ENCODE measurements at places on chromosomes 5 and 9.

DNA sequence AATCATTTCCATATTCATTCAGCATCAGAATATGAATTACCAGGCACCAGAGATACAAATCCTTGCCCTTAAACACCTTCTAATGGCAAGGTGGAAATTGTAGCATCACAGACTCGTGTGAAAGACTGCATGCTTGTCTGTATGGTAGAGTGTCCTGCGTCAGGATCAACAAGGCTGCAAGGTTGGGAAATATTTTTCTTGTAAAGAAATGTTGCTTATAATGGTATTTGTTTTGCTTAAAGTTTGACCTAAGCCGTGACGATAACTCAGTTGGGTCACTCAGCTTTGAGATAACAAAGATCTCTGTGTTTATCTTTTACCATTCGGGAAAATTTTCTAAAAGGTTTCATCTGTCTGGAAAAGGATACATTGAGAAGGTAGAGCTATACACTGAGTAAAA lies 87.6 kb downstream of the BASP1 start:
- no peak for DNase-seq

DNA sequence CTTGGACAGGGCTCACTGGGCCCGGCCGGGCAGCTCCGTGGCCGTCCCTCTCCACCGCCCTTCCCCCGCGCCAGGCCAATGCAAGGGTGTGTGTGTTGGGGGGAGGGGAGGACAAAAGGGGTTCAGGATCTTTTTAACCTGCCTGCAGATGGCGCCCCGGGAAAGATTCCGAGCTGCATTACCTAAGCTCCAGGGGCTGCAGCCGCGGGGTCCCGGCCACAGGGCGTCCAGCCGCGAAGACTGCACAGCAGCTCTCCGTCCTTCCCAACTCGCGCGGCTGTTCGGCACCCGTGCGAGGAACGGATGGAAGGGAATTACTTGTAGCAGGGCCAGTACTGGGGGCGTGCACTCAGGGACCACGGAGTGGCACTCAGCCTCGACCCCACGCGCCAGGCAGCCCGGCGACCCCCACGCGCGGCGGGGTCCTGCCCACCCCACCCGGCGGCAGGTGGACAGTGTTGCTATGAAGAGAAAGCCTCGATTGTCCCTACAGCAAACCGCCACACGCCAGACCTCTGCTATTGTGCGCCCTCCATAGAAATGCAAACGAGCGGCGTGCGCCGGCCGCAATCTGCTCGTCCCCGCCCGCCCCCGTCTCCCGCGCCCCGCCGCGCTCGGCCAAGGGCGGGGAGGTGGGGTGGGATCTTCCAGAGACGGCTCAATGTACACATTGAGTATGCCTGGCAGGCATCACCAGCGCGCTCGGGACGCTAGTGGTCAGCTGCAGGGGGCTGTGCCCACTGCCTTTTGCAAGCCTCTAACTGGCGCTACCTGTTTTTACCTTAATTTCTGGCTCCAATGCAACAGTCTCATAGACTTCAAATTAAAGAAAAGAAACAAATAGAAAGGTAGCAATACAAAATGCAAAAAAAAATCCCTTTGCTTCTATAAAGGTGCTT lies 796 bp upstream of the GADD45G start:
- DNase-seq, result peak; percentile 86

DNA sequence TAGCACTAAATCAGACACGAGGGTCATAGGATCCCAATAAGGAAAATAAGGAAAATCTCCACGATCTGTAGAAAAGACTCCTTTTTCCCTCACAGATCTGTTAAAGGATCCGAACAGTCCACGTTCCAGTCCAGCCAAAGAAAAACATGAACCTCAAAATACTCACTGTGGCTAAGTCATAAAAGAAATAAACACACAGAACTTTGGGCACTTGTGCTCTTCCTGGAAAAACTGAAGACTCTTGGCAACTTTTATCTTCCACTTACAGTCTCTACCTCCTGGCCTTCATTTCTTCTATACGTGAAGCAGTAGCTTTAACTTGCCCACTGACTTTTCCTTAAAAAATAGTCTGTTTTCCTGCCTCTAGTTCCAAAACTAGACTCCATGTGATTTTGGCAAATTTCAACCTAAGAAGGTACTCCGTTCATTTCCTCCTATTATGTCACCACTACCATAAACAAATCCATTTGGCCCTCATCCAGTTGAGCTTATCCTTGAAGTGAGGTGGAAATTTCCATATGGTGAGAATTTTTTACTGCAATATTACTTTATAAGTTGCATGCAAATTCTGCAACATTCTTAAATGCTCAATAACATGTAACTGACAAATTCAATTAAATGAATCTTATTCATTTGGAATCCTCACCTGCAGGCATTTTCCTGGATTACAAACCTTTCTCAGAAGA lies 5.3 kb upstream of the LHFPL2 start:
- DNase-seq, result no peak

DNA sequence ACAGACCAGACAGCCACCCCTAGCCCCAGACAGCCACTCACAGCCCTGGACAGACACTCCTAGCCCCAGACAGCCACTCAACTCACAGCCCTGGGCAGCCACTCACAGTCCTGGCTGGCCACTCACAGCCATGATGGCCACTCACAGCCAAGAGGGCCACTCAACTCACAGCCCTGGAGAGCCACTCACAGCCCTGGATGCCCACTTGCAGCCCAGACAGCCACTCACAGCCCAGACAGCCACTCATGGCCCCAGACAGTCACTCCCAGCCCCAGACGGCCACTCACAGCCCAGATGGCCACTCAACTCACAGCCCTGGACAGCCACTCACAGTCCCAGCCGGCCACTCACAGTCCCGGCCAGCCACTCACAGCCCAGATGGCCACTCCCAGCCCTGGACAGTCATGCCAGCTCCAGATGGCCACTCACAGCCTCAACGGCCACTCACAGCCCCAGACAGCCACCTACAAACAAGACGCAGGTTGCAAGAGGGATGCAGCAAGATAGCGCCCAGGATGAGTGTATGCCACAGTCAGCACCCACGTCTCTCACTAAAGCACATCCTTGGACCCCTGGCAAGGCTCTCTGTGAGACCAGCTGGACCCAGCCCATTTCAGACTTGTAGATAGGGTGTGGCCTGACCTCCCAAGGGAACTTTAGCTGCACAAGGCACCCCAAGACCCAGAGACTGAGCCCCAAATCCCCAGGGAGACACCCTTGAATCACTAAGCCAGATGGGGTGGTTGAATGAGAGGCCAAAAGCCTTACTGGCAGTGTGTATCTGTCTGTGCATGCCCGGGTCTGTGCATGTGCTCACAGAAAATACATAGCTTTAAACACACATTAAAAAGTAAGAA lies 22.4 kb downstream of the ZDHHC11B start:
- DNase-seq, result no peak

- no peak for DNase-seq
Observed at GRCh38 chr9:136405481-136405880, 4.9 kb downstream of the ENTR1 start.

- DNase-seq, result peak; percentile 84
Observed at GRCh38 chr9:137227054-137227852, at the start of gene RNF224. Gene RNF224 (plus strand): TSS chr9:137227502. CDS start chr9:137228336, 834 bp downstream.

- DNase-seq, result no peak
Observed at GRCh38 chr9:12739014-12739652, 35.7 kb upstream of the LURAP1L start.

DNA sequence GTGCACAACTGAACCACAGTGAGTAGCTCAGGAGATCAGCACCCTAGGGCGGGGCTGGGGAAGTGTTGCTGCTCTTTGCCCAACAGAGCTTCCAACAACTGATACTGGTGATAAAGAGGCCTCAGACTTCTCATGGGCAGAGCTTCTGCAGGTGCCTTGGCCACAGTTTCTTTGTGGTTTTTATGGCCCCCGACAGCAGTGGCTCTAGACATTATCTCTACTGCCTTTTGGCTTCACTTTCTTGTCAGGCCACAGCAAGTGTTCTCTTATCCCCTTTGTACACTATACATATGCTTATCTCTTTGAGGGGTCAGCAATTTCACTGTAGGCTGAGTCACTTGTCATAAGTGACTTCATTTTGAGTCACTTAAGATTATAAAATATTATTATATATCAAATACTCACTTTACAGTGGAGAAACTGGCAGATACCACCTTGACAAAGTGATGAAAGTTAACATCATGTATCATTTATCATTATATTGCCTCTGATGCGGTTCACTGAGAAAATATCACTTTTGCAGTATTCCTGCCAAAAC lies 90.9 kb upstream of the COX7C start:
- no peak for DNase-seq

DNA sequence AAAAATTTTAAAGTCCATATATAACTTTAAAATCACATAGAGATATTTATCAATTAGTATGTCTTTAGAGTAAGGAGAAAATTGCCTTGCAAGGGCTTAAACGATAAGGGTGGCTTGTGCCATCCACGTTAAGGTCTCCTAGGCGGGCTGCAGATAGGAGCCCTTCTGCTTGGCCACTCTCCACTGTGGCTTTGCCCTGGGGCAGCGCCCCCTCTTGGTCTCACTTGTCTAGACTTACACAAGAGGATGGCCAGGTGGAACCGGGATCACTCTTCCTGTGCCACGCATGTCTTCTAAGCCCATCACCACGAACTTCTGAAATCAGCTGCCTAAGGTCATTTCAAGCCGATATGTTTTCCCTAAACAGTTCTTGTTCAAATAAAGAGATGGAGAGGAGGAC lies 2.9 kb downstream of the FPGS start:
- DNase-seq, result peak; percentile 83

GRCh38 chr9:29958469-29958868 lies 2385.2 kb upstream of the C9orf72 start:
- no peak for DNase-seq

- DNase-seq, result no peak
Observed at GRCh38 chr9:38413283-38413682, 11.0 kb downstream of the IGFBPL1 start.

DNA sequence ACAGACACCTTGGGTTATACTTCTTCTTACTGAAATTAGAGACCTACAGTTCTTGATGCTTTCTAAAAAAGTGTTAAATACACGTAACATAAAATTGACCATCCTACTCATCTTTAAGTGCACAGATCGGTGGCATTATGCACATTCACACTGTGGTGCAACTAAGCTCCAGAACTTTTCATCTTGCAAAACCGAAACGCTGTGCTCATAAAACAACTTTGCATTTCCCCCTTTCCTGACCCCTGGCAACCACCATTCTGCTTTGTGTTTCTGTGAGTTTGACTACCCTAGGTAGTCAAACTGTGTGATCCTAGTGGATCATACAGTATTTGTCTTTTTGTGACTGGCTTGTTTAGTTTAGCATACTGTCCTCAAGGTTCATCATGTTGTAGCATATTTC lies 3.9 kb downstream of the MVB12B start:
- DNase-seq, result no peak

DNA sequence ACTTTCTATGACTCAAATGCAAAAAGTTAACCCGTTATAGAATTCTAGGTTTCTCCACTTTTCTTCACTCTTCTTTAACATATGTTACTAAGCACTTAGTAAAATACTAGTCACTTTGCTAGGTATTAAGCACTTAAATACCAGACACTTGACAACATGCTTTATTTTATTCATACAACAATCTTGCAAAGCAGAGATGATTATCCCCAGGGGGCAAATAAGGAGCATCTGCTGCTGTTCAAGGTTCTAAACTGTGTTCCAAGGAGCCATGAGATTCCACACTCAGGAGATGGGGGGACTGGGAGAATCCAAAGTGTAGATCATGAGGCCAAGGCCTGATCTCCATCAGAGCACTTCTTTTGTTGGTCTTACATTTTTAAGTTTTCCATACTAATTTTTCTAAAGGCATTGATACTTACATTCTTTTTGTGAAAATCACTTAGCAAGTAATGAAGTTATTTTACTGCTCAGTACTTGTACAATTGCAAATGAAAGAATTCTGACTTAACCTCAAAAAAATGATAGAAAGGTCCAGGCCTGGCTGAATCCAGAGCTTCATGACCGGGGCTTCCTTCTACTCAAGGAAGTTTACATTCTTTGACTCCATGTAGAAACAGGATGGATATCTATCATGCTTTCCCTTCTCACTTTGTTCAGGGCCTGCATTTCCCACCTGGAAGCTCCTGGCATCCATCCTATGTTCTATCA lies 504.4 kb upstream of the WWC1 start:
- no peak for DNase-seq

- peak; percentile 51 for DNase-seq
Observed at GRCh38 chr9:109192732-109193361, 25.8 kb upstream of the FRRS1L start.

- no peak for DNase-seq
Observed at GRCh38 chr9:111068771-111069170, 30.5 kb upstream of the LPAR1 start.

GRCh38 chr5:146852089-146852488 lies 26.5 kb downstream of the PPP2R2B start:
- no peak for DNase-seq

- no peak for DNase-seq
Observed at GRCh38 chr9:112489876-112490666, 3.4 kb downstream of the KIAA1958 start.

DNA sequence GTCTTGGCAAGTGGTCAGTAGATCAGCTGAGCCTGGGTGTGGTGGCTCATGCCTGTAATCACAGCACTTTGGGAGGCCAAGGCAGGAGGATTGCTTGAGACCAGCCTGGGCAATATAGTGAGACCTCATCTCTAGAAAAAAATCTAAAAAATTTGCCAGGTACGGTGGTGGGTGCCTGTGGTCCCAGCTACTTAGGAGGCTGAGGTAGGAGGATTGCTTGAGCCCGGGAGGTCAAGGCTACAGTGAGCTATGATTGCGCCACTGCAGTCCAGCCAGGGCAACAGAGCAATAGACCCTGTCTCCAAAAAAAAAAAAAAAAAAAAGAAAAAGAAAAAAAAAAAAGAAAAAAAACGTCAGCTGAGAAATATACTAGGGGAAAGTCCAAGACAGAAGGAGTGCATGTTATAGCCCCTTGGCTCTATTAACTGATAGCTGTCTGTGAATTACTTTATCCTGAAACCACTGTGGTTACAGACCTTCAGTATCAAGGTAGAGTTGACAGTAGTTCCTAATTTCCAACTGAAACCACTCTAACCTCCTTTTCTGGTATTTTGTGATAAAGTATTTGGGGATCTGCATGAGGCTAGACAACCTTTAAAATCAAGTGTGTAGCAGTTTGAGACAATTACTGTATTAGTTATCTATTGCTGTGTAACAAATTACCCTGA lies 2.3 kb upstream of the INIP start:
- no peak for DNase-seq

DNA sequence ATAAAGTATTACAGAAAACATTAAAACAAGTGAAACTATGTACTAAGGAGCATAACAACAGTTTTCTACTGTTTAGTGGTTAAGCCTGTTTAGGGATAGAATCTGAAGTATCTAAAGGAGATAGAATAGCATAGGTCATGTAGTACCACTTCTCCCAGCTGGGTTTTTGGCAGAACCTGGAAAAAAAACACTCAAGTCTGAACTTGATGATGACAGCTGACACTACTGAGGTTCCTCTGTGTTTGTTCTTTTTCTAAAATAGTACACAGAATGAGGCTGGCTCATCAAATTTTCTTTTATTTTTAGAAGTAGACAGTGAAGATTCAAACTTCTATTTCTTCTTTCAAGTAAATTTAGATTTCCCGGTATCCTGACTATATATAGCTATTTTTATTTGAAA lies 203.8 kb upstream of the ACO1 start:
- DNase-seq, result no peak

- peak; percentile 18 for DNase-seq
Observed at GRCh38 chr5:76625087-76625815, 2.0 kb upstream of the F2RL2 start.

GRCh38 chr5:42507451-42508097 lies 84.3 kb downstream of the GHR start:
- no peak for DNase-seq

- no peak for DNase-seq
Observed at GRCh38 chr5:1481266-1481958, 36.2 kb upstream of the SLC6A3 start.

GRCh38 chr9:83061036-83061435 lies 1.9 kb downstream of the RASEF start:
- DNase-seq, result no peak

GRCh38 chr9:84374516-84374915 lies 34.0 kb upstream of the SLC28A3 start:
- DNase-seq, result no peak

Measured in endothelial cell (in vitro differentiated cells).